ENCODE measurements at places on chromosomes 12 and 14.

DNA sequence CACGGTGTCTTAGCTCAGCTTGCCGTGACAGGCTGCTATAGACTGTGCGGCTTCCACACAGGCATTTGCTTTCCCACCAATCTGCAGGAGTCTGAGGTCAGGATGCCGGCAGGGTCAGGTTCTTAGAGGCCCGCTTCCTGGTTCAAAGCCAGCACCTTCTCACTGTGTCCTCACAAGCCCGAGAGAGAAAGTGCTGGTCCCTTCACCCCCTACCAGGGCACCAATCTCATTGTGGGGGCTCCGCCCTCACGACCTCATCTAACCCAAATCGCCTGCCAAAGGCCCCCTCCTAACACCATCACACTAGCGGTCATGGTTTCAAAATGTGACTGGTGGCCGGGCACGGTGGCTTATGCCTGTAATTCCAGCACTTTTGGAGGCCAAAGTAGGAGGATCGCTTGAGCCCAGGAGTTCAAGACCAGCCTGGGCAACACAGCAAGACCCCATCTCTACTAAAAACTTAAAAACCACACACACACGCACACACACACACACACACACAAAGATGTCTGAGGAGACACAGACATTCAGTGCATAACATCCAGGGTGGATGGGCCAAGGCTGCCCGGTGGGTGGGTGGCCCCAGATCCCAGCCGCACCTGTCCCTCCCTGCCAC, 26.8 kb downstream of the MMP17 start:
- DNase-seq, result no peak

GRCh38 chr12:46164186-46164761, 104.6 kb downstream of the SLC38A1 start:
- DNase-seq, result no peak

DNA sequence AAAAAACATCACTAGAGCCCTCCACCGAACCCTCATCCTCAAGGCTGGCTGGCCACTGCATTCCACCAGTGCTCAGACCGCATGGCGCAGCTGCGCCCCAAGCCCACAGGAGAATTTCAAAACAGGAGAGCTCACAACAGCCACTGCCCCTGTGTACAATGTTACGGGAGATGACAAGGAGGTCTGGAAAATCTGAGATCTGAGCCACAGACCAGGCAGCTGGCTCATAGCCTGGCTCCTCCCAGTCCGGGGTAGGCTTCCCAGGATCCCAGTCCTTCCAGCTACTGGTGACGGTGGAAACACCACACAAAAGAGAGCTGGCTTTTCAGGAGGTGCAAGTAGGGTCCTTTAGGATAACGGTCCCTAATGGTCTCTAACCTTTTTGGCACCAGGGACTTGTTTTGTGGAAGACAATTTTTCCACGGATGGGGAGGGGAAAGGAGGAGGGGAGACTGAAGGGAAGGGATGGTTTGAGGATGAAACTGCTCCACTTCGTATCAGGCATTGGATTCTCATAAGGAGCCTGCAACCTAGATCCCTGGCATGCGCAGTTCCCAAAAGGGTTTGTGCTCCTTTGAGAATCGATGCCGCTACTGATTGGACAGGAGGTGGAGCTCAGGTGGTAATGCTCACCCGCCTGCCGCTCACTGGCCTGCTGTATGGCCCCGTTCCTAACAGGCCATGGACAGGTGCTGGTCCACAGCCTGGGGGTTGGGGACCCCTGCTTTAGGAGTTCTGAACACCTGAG, 23.0 kb upstream of the NRDE2 start:
- DNase-seq, result no peak

DNA sequence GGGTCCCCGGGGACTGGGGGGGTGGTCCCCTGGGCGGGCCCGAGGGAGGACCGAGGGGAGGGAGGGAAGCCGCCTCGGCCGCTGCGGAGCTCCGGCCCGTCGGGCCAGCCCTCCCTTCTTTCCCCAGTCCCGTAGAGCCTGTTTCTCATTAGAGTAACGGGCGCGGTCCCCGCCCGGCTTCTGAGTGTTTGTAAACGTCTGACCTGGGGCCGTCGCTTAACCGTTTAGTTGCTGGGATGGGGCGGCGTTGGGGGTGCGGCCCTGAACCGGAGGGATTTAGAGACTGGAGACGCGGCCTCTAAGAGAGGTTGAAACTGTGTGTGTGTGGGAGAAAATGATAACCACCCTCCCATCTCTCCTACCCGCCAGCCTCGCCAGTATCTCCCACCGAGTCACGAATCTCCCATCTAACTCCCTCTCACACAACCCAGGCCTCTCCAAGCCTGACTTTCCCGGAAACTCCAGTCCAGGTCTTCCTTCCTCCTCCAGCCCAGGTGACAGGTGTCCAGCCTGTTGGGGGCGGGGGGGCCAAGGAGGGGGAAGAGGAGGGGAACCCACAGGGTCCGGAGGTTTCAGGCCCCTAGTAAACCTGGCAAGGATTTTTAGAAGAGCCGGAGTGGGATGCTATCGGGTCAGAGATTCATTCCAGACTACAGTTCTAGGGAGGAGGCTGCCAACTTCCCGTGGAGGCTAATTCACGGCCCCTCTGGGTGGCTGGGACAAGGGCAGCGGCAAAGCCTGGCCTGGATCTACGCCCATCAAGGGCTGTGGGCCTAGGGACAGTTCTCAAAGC, 1.1 kb upstream of the NFATC4 start:
- DNase-seq, result peak; percentile 25

DNA sequence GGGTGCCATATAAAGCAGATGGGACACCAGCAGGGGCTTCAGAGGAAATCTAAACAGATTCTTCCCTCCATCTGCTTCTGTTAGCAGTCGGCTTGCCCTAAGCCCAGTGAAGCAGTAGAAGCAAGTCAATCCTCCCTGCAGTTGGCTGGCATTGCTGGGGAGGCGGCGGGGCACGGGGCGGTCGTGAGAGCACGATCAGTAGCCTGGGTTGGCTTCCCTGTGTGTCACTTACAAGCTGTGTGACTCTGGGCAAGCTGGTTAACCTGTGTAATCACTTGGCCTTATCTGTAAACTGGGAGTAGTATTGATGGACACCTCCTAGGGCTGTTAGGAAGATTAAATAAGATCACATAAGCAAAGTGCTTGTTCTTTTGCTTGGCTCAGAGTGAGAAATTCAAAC, 19.4 kb downstream of the MYRFL start:
- DNase-seq, result no peak

DNA sequence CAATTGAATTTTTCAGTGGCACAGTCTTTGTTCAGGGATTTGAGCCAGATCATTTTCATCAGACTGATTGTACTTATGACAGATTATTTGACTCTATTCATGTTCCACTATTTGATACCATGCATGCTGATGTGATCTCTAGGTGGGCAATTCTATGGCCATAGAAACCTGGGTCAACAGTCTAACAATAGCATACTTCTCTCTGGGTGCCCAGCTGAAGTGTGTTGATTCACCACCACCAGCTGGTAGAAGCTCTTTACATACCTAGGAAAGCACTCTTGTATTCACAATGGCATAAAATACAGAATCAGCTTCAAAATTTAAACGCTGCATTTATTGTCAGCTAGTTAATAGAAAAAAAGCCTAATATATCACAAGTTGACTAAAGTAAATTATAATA, 90.2 kb upstream of the TMTC2 start:
- no peak for DNase-seq

DNA sequence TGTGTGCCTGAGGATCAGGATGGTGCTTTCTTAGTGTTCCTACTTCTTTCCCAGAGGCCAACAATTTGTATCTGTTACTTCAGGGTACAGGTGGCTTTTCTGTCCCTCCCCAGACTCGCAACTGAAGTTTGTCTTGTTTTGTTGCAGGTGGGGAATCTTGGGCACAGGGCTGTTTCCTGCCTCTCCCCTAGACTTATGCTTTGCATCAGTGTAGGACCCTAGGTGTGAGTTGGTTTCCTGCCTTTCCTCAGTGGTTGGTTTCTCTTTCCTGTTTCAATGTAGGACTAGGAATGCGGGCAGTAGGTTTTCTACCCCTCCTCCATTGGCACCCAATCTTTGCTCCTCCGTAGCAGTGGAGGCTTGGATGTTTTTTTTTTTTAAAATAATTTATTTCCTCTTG, 87.0 kb downstream of the TRMT5 start:
- DNase-seq, result no peak

DNA sequence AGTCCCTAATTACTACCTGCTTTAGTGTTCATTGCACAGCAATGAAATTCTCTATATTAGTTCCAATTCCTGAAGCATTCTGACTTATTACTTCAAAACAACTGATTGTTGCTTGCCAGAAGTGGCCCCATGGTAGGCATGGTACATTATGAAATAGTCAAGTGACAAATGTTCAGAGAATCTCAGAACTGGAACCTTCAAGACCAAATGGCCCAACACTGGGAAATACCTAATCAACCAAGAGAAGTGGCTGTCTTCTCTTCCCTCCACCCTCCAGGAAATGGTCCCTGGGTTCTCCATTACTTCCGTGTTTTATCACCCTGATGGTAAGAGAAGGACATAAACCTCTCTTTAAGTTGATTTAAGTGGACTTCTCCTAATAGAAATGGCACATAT, 49.9 kb downstream of the ITPR2 start:
- no peak for DNase-seq

DNA sequence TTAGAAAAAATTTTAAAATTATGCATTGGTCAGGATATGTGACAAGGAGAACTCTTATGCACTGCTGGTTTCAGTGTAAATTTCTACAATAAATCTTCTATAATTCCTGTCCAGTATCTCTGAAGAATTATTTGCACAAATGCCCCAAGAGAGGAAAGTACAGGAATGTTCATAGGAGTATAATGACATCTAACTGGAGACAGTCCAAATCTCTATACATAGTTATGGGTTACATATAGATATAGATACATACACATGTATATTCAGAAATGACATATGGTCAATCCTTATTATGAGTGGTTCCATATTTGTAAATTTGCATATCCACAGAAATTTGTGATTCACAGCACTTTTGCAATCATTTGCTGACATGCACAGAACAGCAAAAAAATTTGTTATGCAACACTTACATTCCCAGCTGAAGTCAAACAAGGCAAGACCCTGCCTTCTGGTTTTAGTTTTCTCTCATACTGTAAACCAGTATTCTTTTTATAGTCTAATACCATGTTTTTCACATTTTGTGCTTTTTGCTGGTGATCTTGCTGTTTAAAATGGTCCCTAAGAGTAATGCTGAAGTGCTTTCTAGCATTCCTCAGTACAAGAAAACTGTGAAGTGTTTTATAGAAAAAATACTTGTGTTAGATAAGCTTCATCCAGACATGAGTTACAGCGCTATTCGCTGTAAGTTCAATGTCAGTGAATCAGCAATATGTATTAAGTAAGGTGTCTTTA, 103.8 kb downstream of the SLC16A7 start:
- DNase-seq, result no peak

- DNase-seq, result no peak
Measured at GRCh38 chr14:75987201-75987970, 1.8 kb downstream of the IFT43 start.

DNA sequence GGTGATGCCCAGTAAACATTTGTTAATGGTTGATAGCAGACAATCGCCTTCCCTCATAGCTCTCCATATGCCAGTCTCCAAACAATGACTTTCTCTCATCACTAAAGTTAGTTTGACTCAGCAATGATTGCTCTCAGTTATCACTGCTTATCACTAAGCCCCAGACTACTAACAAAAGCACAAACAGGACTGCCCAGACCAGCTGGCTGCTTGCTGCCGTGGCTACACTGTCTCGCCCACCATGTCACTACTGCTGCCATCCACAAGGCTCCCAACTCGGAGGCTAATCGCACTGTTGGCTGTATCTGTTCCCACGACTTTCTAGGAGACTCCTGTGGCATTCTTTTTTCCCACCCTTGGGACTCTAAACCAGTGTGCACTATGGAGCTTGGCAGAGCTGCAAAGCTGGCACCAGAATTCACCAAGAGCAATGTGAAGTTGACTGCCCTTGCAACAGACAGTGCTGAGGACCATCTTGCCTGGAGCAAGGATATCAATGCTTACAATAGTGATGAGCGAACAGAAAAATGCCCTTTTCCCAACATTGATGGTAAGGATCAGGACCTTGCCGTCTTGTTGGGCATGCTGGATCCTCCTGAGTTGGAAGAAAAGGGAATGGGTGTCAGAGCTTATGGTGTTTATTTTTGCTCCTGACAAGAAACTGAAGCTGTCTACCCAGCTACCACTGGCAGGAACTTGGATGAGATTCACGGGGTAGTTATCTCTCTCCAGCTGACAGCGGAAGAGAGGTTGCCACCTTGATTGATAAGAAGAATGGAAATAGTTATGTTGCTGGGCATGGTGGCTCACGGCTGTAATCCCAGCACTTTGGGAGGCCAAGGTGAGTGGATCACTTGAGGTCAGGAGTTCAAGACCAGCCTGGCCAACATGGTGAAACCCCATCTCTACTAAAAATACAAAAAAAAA, 27.1 kb upstream of the NR2C1 start:
- DNase-seq, result no peak

DNA sequence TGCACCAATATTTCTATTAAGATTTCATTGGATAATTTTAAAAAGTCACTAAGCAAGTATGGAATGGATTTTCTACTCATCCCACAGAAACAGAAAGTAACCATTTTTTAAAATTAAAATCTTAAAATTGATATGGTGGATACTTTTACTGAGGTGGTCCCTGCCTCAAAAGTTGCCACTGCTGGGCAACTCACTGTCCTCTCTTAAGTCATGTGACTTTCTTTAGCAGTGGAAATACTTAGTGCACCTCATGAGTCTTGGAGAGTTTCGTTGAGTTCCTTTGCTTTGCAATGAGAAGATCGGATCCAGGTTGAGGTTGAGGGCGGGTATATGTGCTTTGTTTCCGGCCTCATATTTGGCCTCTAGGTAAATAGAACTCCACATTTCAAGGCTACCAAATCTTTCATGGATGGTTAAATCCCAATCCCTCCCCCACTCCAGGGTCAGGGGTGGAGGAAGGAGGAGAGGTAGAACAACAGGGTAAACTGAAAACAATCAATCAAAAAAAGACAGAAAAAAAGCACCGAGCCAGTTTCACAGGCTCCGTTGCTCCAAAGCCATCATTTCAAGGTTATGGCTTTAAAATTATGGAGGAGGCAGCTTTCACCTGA, 39.5 kb upstream of the DUSP6 start:
- no peak for DNase-seq

DNA sequence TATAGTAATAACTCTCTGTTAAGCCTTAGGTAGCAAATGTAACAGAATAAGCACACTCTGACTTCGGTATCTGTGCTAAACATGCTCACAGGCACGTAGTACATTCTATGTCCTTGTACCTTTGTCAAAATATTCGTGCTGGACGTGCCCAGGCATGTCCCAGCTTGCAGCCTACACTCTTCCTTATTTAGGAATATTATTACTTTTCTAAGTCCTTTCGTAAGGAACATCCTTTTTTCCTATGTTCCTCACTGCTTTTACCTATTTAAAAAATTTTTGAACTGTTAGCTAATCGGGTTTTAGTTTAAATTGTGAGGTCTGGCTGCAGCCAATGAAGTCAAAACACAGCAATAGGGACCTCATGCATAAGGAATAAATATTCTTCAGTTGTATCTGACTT, 24.1 kb upstream of the UBC start:
- peak; percentile 8 for DNase-seq
